ENCODE measurements at places on chromosomes 1 and 21. TPM values are rescaled to one million over a fixed set of nuclear protein-coding genes. Genes with fewer than 3 reads are reported as not detected.
A peak's percentile ranks its signal among the peaks of the same experiment; 100 is the strongest.

DNA sequence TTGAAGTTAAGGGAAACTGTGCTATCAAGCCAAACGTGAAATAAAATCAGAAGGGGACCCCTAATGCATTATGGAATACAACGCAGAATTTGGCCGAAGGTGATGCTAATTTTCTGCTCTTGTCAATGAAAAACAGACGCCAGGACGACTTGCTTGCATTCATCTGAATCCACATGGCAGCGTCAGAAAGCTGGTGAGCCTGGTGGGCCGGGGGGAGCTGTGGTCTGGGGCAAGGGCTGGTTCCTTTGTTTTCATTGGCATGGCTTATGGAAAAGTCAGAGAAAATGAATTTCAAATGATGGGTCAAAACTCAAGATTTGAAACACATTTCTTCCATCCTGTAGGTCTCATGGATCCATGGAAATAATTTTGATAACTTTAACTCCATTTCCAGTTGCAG, 86.4 kb upstream of the RUNX1 start:
- DNase-seq = no peak

DNA sequence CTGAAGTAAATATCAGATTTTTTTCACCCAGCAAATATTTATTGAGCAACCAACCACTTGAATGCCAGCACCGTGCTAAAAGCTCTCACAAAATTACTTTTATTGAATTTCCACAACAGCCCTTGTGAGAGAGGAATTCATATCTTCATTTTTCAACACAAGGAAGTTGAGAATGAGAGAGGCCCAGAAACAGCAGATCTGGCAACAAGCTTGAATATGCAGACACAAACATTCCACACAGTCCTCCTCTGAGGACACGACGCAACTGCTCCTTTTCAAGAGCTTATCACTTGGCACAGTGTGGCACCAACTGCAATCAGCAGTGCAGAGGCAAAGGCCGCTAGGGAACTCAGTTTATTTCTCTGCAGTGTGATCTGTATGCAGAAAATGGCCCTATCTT, 32.2 kb upstream of the IFNAR2 start:
- no peak for DNase-seq

- DNase-seq = peak; percentile 2
These were observed 41.7 kb downstream of the PKP1 start for GRCh38 chr1:201324821-201325677.

- no peak for DNase-seq
These were observed 33.0 kb downstream of the AK4 start for GRCh38 chr1:65180977-65181376.

DNA sequence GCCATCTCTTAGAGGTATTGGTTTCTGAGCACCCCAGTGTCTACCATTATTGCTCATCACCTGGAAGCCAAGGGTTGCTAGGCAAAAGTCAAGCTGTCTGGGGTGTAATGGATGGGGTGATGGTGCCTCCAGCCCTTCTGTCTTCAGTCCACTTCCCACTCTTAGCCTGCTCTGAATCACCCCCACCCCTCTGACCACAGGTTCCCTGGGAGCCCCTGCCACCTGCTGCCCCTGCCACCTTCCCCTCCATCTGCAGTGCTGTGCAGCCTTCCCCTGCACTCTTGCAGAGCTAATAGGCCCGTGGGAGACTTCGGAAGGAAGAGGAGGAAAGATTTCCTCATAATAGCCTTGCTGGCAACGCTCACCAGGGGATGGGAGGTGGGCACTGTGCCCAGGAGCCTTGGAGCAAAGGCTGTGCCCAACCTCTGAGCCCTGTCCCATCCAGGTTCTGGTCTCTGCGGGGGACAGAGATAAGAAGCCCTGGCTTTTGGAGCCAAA, 35.5 kb downstream of the CAPN2 start:
- peak; percentile 65 for DNase-seq

- DNase-seq = no peak
These were observed 102.1 kb downstream of the SNX7 start for GRCh38 chr1:98763488-98764150.

- no peak for DNase-seq
These were observed 44.3 kb downstream of the C8B start for GRCh38 chr1:56921479-56921878.

Gene FLVCR1
- 4.9 TPM for total RNA-seq

DNA sequence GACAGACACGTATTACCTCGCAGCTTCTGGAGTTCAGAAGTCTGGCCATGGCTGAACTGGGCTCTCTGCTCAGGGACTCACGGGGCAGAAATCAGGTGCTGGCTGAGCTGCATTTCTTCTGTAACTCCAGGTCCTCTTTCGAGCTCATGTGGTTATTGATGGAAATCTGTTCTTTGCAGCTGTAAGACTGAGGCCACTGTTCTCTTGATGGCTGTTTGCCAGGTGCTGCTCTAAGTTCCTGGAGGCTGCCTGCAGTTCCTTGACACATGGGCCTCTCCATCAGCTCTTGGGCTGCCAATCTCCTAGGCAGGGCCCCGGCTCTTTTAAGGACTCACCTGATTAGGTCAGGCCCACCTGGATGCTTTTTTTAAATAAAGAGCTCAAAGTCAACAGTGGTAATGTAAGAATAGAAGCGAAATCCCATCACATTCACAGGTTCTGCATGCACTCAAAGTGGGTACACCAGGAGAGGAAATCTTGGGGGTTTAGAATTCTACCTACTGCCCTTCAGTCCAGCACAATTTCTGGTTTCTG, 139.1 kb downstream of the KAZN start:
- DNase-seq = no peak

DNA sequence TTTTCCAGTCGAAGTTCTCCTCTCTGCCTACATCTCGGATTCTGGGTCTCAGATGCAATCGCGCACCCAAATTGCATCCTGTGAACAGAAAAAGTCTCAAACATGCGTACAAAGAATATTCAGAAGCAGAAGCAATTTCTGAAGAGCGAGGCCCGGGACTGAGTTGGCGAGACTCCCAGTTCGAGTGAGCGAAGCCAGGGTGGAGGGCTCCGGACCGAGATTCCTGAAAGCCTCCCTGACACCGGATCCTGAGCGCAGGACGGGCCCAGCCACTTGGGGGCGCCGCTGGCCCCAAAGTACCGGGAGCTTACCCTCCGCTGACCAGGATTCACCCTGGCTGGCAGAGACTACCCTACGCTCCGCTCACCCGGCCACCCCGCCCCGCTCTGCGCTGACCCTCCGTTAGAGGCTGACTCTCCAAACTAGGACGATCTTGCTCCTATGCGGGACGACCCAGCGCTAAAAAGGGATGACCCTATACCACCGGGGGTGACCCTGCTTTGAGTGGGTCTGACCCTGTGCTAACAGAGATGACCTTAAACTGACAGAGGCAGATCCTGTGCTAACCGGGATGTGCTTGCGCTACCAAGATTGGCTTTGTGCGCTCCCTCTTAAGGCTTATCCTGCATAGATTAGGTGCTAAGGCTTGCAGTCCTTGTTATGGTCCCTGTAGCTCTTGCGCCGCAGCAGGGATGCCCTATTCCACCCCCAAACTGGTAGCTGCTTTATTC, 12.1 kb downstream of the FOXD2 start:
- DNase-seq = peak; percentile 47

DNA sequence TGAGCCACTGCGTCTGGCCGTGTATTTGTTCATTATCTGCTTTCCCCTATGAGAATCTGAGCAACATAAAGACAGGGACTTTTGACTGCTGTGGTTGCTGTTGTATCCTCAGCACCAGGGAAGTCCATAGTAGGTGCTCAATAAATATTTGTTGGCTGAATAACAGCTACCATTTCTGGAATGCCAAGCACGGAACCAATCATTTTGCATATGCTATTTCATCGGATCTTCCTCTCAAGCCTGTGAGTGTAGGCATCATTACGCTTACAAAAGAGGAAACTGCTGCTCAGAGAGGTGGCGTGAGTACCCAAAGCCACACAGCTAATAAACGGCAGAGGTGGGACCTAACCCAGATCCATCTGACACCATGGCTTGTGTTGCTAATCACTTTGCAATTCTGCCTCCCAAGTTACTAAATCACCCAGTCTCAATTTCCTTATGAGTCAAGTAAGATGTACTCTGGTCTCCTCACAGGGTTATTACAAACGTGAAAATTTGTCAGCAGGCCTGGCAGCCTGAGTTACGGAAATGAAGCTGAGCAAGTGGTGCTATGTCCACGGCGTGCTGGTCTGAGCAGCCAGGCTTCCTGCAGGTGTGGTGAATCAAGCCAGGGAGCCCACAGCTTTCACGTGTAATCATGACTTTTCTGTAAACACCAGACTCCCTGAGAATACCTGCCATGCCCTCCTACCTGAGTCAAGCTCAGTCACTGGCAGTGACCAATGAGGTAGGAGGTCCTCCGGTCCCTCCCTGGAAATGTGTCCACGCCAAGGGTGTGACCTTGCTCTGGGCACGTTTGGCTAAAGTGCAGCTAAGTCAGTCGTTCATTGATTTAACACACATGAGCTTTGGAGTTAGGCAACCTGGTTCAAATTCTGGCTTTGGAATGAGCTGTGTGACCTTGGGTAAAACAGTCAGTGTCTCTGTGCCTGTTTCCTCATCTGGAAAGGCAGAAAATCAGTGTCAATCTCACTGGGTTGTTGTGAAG, 4.8 kb upstream of the RHCE start:
- DNase-seq = no peak

Gene RNF186
- total RNA-seq = not detected

Gene PIGR
- 0.16 TPM for total RNA-seq

- no peak for DNase-seq
These were observed 445.6 kb downstream of the PLPP3 start for GRCh38 chr1:56133522-56134472.

Gene RGS13
- 0.32 TPM for total RNA-seq

- DNase-seq = no peak
These were observed 13.0 kb upstream of the IL10 start for GRCh38 chr1:206785182-206785765.

DNA sequence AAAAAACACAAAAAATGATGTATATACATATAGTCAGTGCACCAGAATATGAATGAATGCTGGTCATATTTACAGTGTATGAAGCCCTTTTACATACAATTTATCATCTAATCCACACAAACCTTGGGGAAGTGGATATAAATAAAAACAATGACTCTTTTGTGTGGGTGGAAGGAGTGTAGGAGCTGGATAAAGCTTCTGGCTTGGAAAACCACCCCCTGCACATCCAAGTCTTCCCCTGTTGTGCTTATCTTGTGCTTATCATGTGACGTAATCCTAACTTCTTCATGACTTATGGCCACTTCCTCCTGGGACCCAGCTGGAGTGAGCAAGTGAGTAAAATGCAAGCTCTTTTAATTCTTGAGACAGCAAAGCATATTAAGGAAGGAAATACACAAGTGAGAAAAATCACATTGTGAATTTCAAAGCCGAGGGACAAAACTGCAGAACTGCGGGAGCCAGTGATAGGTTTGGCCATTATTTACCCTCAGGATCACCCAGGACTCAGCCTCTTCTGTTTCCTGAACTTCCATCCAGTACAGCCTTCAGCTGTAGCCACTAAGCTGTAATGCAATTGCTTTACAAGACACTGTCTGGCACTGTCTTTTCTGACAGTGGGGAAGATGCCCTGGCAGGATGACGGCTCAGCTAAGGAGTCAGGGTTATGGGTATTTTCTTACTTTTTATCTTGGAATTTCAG, 104.0 kb upstream of the PPM1J start:
- peak; percentile 24 for DNase-seq

GRCh38 chr1:116515702-116516101, 55.1 kb downstream of the CD58 start:
- no peak for DNase-seq

DNA sequence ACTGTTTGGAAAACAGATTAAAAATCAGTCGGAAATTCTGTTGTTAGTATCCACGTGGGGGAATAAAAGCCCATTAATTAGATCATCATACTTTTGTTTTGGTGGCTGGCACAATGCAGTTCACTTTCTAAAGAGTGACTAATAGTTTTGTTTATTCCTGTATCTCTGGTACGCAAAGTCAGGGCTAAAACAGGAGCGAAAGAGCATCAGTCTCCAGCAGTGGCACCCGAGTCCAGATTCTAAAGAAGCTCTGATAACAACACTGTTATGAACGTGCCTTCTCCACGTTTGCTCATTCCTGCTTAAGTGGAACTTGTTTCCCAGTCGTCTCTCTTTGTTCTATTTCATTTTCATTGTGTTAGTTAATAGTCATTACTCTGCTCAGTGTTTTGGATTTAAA, 69.6 kb downstream of the HSPA13 start:
- no peak for DNase-seq

Gene COL24A1
- 1.4 TPM for total RNA-seq

DNA sequence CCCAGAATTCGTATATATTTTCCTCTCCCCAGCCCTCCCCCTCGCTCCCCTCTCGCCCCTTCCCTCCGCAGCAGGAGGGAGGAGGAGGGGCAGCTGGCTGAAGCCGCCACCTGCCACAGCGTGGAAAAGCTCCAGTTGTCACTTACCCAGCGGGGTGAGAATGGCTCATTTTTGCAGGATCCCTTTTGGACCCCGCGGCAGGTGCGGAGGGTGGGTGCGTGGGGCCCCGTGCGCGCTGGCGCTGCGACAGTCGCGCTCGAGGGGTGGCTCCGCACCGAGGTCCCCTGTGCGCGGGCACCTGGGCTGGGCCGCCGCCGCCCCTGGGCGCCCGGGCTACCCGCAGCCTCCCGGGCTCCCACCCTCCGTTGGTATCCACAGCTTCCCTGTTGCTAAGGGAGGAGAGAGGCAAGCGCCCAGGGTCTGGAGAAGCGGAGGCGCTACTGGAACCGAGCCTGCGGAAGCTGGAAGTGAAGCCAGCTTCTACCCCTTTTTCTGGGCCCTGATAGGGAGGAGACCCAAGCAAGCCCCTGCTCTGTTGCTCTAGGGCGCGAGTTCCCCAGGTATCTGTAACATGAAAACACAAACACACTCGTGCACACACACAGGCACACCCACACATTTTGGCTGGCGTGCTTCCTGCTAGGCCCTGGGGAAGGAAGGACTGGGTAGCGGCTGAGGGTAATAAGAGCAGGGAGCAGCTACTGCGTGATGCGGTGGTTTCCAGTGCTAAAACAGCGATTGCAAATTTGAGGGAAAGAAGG, at the start of gene ERICH3:
Gene ERICH3 (minus strand): TSS at position 442 of the 761 bp plus-strand sequence. CDS start 273 bp downstream, at position 169.
- DNase-seq = no peak
